Activated T-cell treated with anti-CD3 and anti-CD28 coated beads, Interleukin-2, amount 50 U/mL, for 24 hours (primary cell): ENCODE measurements at places on chromosomes 16 and 17.

GRCh38 chr17:38556239-38556638 is 49.5 kb downstream of the SRCIN1 start:
- no peak for DNase-seq

DNA sequence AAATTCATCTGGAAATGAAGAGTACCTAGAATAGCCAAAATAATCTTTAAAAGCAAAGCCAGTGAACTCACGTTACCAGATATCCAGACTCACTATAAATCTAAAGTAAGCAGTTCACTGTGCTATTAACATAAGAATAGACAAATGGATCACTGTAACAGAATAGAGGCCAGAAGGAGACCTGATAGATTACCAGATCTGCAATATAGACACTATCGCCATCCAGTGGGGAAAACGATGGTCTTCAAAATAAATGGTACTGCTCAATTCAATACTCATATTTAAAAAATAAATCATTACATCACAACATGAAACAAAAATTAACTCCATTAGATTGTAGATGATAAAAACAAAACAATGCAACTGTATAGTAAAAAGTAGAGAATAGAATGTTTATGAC is 158.6 kb upstream of the CDH8 start:
- DNase-seq = no peak

GRCh38 chr17:82489117-82489516 is 30.4 kb upstream of the FOXK2 start:
- DNase-seq = no peak

DNA sequence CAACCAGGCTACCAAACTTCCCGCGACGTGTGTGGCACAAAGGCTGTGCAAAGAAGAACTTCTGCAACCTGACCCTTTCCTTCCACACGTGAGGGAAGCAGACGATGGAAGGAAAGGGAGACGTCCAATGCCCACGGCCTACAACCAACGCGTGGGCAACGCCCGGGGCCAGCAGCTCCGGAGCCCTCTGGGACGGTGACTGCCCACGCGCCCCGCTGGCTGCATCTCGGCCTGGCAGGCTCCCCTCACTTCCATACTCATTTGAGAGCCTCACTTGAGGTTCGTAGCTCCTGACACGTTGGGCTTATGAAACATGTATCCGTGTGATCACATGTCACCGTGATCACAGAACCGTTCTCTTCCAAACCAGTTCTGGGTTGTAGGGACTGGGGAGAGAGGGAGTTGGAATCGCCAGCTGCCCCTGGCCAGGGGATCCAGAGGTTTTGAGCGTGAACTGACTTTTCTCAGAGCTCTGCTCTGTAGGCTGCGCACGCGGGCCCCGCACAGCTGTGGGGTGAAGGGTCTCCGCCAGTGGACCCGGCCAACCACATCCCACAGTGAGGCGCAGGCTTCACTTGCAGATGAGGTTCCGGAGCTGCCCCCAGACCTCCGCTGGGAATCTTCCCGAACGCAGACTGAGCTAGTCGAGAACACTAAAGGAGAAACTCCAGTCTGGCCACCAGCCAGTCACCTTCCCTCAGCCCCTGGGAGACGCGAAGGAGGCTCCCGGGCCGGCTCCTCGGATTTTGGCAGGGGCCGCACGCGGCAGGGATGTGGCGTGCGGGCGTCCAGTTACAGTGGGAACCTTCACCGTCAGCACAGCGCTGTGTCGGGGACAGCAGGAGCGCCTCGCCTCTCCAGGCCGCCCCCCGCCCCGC is 1.0 kb downstream of the LMF1 start:
- DNase-seq = no peak

GRCh38 chr17:740240-741017 is 8.0 kb downstream of the TLCD3A start:
- peak; percentile 44 for DNase-seq

GRCh38 chr16:54268766-54269165 is 17.8 kb downstream of the IRX3 start:
- no peak for DNase-seq

GRCh38 chr17:33982909-33983308 is 272.2 kb upstream of the CCL2 start:
- no peak for DNase-seq

DNA sequence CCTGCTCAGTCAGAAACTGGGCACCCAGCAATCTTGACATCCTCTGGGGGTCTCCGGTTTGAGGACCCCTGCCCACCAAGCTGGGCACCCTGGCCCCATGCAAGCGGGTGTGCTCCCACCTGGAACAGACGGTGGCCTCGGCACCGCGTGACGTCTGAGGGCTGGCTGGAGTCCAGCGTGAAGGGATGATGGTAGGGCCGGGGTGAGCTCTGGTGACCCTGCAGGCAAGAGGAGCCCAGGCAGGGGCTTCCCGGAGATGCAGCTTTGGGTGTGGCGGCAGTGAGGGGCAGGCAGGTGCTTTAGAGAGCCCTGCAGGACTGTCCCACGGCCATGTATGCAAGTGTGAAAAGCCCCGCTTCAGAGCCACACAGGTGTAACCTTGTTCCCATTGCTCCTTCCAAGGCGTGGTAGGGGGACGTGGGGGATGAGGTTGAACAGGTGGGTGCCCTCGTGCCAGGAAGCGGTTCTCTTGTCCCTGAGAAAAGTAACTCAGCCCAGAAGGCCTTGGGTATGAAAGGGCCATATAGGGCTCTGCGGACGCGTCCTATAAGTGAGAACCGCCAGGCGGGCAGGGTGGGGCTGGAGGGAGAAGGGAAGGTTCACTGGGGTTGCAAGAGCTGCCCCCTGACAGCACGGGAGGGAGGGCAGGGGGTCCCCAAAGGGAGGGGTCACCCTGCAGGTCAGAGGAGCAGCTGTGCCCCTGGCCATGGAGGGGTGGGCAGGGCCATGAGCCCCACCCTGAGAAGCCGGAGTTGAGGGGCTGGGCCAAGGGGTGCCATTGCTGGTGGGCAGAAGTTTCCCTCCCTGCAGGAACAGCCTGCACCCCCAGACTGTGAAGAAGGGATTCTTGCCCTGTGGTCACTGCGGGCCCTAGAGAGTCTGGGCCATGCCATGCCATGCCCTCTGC is 9.2 kb downstream of the RGS11 start:
- no peak for DNase-seq

DNA sequence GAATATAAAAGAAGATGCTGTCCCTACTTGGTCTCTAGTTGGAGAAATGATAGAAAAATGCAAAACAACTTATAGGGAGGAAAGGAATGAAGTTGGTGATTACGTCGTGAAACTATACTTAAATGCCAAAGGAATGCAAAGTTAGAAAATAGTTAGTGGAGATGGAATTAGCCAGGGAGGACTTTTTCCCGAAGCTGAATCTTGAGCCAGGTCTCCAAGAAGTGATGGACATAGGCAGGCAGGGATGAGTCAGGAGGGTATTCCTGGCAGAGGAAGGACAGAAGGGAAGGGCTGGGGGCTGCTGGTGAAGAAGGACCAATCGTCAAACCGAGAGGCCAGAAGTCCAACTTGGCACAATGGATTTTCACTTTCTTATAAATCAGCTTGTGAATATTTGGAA is 1.8 kb downstream of the SNTB2 start:
- DNase-seq = no peak

- no peak for DNase-seq
Measured at GRCh38 chr16:65038100-65038499, 83.8 kb downstream of the CDH11 start.

DNA sequence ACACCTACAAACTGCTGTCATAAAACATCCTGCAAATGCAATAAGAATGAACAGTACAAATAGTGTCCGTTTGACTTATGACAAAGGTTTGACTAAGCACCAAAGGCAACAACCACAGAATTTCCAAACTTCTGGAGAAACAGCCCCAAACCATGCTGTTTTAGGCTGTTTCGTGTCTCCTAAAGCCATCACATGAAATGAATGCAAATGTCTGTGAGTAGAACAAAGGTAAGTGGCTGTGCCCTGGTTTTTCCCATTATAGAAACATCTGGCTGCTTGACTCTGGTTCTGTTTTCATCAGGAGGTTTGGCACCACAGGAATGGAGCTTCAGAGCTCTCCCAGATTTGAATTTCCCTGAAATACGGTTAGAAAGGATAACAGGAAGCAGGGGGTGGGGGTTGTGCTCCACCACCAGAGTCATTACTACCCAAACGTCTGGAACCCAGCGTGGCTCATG is 4.6 kb upstream of the EMP2 start:
- DNase-seq = no peak

DNA sequence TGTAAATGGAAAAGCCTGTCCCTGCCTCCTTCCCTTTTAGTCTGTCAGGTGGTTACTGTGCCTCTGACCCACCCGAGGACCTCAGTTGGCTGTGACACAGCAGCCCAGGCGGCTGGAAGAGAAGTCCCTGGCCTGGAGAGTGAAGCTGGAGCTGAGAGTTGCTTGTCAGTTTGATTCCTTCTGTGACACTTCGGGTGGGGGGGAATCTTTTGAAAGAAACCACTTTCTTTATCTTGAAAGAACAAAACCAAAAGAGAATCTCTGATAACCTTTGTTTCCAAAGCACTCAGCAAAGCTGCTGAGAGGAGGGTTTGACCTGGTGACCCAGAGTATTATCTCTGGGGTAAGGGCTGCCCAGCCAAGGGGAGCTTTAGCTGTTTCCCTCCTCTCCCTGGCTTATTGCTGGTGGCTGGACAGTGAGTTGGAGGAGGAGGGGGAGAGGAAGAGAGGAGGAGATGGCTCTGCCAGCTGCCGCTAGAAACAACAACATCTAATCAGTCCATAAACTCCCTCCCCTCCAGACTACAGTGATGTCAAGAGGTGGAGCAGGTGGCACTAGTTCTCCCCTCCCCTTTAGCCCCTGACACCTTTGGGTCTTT is 34.0 kb downstream of the YPEL2 start:
- peak; percentile 56 for DNase-seq

DNA sequence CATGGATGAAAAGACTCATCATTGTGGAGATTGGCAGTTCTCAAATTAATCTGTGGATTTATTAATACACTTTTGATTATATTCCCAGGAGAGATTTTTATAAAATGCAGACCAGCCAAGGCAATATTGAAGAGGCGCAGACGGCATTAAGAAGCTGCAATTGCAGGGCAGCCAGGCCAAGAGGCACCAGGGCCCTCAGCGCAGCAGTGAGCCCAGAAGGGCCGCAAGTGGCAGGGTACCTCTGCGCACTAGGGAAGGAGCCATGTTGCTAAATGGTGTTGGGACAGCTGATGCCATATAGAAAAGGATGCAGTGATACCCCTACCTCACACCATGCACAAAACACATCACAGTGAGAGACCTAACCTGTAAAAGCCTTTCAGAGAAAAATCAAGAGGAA is 36.6 kb upstream of the CHMP6 start:
- no peak for DNase-seq

GRCh38 chr17:51869387-51869786 is 289.1 kb downstream of the CA10 start:
- no peak for DNase-seq

DNA sequence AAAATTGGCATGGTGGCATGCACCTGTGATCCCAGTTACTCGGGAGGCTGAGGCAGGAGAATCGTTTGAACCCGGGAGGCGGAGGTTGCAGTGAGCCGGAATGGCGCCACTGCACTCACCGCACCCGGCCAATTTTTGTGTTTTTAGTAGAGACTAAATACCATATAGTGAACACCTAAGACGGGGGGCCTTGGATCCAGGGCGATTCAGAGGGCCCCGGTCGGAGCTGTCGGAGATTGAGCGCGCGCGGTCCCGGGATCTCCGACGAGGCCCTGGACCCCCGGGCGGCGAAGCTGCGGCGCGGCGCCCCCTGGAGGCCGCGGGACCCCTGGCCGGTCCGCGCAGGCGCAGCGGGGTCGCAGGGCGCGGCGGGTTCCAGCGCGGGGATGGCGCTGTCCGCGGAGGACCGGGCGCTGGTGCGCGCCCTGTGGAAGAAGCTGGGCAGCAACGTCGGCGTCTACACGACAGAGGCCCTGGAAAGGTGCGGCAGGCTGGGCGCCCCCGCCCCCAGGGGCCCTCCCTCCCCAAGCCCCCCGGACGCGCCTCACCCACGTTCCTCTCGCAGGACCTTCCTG is at the start of gene HBQ1:
HBQ1 (plus strand) TSS at position 359 of the 575 bp plus-strand sequence; CDS start at position 387, 28 bp downstream.
- peak; percentile 73 for DNase-seq

GRCh38 chr17:73308017-73308823 is 3.6 kb downstream of the CDC42EP4 start:
- DNase-seq = no peak

GRCh38 chr16:58850019-58850677 is 116.0 kb upstream of the GOT2 start:
- DNase-seq = no peak

GRCh38 chr16:51133183-51133582 is 17.9 kb downstream of the SALL1 start:
- no peak for DNase-seq

DNA sequence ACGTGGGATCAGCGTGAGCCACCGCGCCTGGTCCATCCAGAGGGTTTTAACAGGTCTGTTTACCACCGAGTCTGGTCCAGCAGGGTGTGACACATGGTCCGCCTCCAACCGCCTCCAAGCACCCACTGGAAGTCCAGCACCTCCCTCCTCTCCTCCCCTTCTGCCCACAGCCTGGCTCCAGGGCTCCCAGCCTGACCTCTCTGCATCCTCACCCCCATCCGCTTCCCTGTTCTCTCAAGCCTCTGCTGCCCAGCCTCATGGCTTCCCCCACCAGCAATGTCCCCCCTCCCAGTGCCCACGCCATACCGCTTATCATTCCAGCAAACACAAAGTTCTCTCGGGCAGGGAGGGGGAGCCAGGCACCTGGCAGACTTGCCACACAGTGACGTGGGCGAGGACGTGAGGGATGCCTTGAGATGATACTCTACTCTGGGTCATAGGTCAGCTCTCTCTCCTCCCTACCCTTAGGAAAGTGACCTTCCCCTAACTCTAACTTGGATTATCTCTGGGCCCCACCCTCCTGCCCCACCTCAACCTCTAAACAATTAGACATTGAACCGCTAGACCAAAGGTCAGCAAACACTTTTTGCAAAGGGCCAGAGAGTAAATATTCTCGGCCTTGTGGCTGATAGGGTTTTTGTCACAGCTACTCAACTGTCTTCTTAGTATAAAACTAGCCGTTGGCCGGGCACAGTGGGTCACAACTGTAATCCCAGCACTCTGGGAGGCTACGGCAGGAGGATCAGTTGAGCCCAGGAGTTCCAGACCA is 23.1 kb downstream of the CDC42EP4 start:
- no peak for DNase-seq

GRCh38 chr16:22641131-22641628 is 130.5 kb downstream of the NPIPB5 start:
- DNase-seq = no peak
